GM23248 (cell line): ENCODE measurements at places on chromosomes 2 and 18. TPM values are rescaled to one million over a fixed set of nuclear protein-coding genes. Genes with fewer than 3 reads are reported as not detected.
A peak's percentile ranks its signal among the peaks of the same experiment; 100 is the strongest.

- DNase-seq: no peak
Observed at GRCh38 chr2:207938886-207939285, 86.4 kb downstream of the PLEKHM3 start.

Gene FBLN7
- total RNA-seq: 0.11 and 0.13 TPM in 2 replicates

GRCh38 chr2:155485141-155485842, 786.8 kb downstream of the KCNJ3 start:
- no peak for DNase-seq

Gene IL1RL1
- total RNA-seq: not detected in 2 replicates

- no peak for DNase-seq
Observed at GRCh38 chr2:120720231-120720630, 15.4 kb upstream of the GLI2 start.

Gene DYSF
- total RNA-seq: 0.54 TPM in 1 of 2 replicates, not detected in the other

- DNase-seq: peak; percentile 43
Observed at GRCh38 chr2:41912337-41912736, 135.5 kb upstream of the PKDCC start.

DNA sequence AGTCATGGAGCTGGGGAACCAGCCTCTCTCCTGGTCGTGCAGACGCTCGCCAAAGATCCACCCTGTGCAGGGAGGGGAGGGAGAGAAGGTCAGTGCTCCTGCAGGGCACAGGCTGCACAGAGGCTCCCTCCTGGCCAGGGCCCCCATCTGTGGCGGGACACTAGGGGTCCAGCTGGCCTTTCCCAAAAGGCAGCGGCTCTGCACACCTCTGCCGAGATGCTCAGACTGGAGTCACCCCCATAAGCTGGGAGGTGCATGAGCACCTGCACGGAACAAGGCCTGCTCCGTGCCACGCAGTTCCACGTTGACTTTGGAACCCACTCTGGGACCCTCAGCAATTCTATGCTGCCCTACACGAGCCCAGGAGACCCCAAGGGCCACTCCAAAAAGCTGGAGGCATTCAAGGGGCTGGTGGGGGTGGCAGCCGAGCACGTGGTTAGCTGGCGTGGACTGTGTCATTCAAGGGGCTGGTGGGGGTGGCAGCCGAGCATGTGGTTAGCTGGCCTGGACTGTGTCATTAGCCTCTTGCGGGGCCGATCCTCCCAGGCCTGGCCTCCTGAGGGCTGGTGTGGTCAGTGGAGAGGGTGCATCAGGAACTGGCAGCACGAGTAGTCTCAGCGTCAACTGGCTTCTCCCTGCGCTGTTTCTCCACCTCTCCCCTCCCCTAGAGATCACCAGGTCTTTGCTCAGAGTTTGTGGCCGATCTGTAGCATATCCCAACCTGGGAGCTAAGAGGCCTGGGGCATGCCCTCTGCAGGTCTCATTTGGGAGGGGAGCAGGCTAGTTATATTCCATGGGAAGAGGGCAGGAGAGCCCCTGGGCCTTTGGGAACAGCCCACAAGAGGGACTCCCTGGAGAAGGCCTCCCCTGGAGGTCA, 9.8 kb downstream of the SNORC start:
- DNase-seq: no peak

GRCh38 chr18:70448588-70448987, 159.7 kb downstream of the SOCS6 start:
- no peak for DNase-seq

GRCh38 chr2:179565807-179566206, 295.6 kb downstream of the ZNF385B start:
- no peak for DNase-seq

Gene FOXD4L1
- not detected in 2 replicates for total RNA-seq

DNA sequence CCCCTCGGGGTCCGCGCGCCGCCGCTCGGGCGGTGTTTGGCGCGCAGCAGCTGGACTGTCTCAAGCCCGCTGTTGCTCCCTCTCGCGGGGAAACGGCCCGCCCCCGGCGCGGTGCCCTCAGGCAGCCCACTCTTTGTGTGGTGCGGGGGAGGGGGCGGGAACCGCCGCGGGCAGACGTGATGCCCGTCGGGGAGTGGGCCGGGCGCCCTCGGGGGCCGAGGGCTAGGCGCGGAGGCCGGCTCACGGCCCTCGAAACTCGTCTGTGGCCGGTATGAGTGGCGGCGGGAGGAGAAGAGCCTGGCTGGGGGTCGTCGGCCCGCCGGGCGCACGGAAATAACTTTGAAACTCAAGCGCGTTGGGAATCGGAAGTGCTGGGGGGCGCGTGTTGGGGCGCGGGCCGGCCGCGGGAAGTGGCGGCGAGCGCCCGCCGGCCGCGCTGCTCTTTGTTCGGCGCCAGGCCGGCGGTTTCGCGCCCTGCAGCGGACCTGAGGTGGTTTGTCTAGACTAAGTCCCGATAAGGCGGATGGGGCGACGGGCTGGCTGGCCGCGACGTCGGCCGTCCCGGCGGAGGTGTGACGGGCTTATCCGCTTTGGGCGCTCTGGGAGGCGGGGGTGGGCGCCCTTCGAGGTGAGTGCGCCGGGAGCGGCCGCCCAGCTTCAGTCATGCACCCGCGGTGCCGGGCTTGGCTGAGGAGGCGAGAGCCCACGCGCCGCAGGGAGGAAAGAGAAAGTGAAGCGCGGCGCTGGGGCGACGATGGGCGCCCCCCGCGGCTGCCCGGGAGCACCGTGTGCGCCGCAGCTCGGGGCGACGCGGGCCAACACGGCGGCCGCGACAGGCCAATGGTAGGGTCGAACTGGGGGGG, 679 bp downstream of the PTMA start:
- peak; percentile 83 for DNase-seq

Gene DTNA
- total RNA-seq: 4.2 and 14.5 TPM in 2 replicates

Gene KCNG3
- not detected in 2 replicates for total RNA-seq

GRCh38 chr2:130917006-130917688, 80.4 kb downstream of the ARHGEF4 start:
- no peak for DNase-seq

Gene DNAH6
- total RNA-seq: 0.11 TPM in 1 of 2 replicates, not detected in the other

Gene TWIST2
- 467 and 544 TPM in 2 replicates for total RNA-seq
